Activated CD4-positive, alpha-beta T cell treated with anti-CD3 and anti-CD28 coated beads for 36 hours (primary cell): ENCODE measurements at places on chromosomes 7 and 10.

GRCh38 chr7:55104712-55105433, 86.1 kb downstream of the EGFR start:
- DNase-seq: no peak

GRCh38 chr10:71708897-71709882, 10.4 kb downstream of the C10orf105 start:
- no peak for DNase-seq

DNA sequence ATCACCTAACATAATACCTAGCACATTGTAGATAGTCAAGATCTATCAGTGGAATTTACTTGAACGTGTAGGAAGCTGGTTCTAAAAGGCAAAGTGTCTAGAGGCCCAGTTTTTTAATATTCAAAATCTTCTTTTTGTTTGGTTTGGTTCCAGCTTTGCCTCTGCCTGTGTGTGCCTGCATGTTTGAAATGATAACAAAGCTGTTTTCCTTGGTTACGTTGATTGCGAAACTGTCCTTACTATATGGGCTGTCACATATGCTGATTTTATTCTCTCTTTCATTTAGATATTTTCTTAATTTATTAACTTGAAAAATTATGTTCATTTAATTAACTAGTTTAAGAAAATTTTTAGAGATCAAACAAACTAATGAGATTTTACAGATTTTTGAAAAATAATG, 237.3 kb downstream of the SEMA3A start:
- no peak for DNase-seq

DNA sequence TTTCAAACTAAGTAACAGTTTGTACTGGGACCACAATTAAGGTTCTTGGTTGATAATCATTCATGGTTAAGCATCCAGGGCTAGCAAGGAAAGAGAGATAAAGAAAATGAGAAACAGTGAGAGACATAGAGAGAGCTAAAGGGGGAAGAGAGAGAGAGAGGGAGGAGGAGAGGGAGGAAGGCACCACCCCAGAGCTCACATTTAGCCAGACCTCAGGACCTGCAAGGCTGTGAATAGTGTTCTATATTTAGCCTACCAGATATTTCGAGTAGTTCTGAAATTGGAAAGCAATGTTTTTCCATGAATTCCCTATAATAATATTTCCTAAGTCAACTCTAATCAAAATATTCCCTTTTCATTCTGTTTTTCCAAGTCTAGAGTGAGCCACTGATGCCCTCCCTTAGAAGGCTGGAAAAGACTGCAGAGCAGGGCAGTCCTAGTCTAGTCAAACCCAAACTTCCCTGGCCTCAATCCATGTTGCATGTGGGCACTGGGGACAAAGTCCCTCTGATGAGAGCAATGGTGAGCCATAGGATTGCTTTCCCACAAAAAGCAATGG, 119.4 kb upstream of the INHBA start:
- no peak for DNase-seq

DNA sequence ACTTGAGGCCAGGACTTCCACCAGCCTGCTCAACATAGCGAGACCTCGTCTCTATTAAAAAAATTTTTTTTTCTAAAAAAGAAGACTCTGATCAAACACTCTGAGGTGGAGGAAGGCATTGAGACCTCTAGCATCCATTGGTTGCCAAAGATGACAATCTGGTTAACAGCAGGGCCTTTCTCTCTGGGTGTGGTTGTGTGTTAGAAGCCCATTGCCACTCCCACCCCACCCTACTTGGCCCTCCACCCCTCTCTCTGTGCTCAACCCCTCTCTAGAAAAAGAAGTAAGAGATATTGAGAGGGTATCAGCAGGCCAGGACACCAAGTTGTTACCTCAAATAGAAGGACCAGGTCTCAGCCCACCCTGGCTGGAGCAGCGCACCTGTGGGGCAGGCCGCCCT, 57.4 kb upstream of the MXI1 start:
- DNase-seq: no peak

GRCh38 chr7:49778731-49779270, 5.4 kb downstream of the VWC2 start:
- DNase-seq: no peak
